CD4-positive, alpha-beta T cell treated with Interleukin-15 for 4 hours (primary cell): ENCODE measurements at places on chromosomes 1 and 21.

GRCh38 chr1:41135196-41135947, 106.7 kb downstream of the SCMH1 start:
- DNase-seq, result no peak

GRCh38 chr1:39958403-39959200, 3.7 kb downstream of the MFSD2A start:
- DNase-seq, result no peak

GRCh38 chr1:24965571-24965930, 35.5 kb upstream of the RUNX3 start:
- no peak for DNase-seq

GRCh38 chr1:189103956-189104355, 1373.7 kb downstream of the BRINP3 start:
- DNase-seq, result no peak

DNA sequence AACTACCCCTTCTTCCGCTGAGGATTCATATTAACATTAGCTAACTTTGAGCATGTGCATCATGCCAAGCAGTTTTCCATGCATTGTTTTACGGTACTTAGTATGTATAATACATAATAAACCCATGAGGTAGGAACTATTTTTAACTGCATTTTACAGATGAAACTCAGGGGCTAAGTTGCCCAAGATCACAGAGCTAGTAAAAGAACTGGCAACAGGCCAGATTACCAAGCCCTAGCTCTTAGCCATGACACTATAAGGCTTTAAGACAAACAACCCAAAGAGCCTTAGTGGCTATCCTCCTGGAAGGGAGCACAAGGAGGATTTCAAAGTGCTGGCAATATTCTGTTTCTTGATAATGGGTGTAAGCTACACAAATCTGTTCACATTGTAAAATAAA, 6.1 kb downstream of the AK2 start:
- DNase-seq, result no peak

DNA sequence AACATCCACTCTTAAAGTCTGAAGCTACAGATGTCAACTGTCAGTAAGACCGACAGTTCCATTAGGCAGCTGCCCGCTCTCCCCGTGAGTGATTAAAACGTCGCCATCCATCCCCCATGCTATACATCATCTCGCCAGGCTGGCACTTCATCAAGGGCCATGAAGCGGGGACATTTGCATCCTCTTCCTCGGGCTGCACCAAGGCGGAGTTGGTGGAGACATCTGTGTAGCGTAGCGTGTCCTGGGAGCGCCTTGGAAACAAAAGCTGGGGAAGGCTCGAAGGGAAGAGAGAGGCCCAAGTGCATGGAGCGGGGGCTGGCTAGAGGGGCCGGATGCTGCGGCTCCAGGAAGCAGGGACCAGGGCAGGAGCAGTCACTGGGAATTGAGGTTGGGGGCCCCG, 250.1 kb downstream of the KAZN start:
- DNase-seq, result no peak

DNA sequence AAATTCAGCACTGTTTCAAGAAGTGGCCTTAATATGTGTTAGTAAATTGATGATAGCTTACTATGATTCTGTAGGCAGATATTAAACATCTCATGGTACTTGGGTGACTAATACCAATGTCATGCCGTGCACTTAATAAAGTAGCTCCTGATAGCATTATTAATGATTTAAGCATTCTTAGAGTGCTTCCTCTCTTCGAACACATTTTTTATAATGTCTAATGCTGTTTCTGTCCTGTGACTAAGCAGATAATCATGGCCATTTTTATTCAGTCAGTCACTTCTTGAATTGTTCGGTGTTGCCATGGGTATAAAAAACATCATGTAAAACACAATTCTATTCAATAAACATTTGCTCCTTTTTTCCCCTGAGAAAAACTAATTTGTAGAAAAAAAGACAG, 804.6 kb upstream of the ADGRL4 start:
- DNase-seq, result no peak

DNA sequence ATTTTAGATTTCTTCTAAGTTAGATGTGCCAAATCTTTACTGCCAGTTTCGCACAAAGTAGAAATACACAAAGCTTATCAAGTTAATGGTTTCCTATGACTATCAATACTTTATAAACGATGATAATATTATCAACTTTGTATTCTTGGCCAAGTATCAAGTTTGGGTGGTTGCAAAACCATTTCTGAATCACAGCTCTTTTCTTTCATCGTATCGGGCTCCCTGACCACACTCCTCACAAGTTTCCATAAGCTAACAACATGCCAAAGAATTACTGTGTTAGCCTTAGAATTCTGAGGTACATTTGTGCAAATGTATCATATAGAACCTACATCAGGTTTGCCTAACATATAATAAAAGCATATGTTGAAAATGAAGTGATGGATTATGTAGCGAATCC, 311.0 kb downstream of the KCTD3 start:
- no peak for DNase-seq

- DNase-seq, result peak; percentile 33
Observed at GRCh38 chr1:228794173-228794572, 58.9 kb downstream of the RHOU start.

DNA sequence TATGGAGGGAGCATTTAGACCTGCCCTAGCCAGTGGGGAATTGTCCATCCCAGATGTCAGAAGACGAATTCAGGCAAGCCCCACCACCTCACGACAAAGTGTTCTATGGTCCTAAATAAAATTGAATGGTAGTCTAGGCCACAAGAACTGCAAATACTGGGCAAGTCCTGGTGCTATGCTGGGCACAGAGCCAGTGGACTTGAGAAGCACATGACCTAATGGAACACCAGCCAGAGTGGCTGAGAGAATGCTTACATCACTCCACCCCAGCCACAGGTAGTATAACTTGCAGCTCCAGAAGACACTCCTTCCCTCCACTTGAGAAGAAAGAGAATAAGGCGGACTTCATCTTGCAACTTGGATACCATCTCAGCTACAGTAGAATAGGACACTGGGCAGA, 567.3 kb upstream of the CXADR start:
- no peak for DNase-seq

- no peak for DNase-seq
Observed at GRCh38 chr1:222023025-222023424, 281.1 kb upstream of the DUSP10 start.
